ENCODE measurements at places on chromosomes 13 and 19.

GRCh38 chr13:29196409-29197074 is 376.4 kb downstream of the MTUS2 start:
- no peak for DNase-seq

GRCh38 chr19:943551-944170 is 17.8 kb downstream of the ARID3A start:
- no peak for DNase-seq

DNA sequence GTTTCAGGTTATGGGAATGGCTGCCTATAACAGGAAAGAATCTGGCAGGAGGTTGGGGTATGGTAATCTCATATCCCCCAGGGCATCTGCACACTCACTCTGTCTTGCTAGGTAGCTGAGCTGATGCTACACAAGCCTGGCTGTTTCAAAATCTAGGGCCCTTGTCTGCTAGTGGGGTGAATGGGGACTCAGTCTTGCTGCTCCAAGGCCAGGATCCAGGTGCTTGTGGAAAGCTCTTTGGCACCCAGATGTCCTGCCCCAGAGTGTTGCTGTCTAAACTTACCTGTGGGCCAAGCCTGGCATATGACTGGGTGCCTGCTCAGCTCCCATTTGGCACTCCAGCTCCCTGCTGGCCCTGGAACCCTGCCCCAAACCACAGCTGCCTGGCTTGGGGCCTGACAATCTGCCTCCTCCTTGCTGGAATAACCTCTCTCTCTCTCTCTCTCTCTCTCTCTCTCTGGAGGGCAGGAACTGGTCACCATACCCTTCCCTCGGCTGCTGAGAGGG is 158.1 kb upstream of the TSC22D1 start:
- no peak for DNase-seq

GRCh38 chr13:76383676-76384461 is 502.3 kb downstream of the KCTD12 start:
- DNase-seq, result no peak

DNA sequence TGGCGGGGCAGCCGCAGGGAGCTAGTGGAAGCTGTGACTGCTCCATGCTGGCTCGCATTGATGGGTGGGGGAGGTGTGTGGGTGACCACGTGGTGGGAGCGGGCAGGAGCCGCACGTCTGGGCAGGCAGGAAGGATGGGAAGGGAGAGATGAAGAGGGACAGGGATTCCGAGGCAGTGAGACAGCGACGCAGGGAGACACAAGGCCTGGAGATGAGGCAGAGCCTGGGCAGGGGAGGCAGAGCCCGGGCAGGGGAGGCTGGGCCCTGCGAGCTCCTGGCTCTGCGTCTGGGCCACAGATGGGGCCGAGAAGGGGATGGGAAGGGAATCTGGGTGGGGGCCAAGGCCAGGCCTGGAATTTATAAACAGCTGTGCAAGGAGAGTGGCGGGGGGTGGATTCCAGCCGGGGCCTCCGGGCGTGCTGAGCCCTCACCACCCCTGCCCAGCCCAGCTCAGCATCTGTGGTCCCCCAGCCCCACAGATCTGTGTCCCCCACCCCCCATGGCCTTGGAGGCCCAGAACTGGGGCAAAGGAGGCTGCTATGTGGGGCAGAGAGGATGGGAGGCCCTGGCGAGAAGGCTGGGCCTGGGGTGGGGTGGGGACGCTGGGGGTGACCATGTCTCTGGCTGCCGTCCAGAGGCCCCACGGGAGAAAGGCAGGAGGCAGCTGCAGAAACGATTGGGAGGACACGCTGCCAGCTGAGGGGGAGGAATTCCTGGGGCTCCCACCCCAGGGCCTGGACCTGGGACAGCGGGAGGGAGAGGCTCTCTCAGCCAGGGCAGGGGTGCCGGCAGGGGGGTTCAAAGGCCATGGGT is 6.0 kb downstream of the EHD2 start:
- DNase-seq, result peak; percentile 74

DNA sequence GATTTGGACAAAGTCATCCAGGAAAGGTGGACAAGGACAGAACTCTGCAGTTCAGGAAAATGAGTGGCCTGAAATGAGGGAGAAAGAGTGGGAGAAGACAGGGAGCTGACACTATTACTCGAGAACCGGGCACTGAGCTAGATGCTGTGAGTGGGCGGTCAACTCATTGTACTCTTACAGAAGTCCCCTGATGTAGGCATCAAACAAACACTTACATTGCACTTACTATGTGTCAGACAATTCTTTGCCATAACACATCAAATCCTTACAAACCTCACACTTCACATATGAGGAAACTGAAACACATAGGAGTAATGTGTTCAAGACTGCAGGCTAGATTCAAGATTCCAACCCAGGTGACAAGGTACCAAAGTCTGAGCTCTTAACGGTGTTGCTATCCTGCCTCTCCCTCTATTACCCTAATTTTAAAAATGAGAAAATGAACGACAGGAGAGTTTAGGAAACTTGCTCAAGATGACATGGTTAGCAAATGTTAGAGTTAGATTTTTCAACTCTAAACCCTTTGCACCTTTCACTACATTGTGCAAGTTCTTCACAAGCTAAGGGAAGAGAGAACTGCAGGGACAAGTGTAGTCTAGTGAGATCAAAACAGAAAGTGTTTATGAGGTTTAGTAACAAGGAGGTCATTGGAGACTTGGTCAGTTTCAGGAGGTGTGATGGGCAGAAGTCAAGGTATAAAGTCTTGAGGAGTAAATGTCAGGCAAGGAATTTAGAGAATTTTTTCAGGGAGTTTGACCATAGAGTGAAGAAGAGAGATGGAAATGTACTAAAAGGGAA is 4.9 kb upstream of the MEDAG start:
- DNase-seq, result no peak

DNA sequence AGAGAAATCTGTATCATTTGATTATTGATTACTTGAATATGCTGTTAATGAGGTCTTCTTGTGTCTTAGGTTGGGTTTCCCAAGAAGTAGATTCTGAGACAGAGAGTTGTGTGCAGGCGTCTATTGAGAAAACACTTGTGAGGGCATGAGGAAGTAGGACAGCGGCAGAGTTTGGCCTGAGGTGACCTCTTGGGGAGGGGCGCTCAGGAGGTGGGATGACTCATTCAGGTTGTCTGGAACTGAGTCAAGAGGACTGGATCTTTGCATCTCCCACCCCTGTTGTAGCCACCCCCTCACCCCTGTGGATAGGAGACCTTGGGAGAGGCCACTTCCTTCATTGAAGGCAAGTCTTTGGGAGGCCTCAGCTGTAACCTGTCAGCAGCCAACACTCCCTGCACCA is 35.2 kb upstream of the WDFY2 start:
- DNase-seq, result no peak

DNA sequence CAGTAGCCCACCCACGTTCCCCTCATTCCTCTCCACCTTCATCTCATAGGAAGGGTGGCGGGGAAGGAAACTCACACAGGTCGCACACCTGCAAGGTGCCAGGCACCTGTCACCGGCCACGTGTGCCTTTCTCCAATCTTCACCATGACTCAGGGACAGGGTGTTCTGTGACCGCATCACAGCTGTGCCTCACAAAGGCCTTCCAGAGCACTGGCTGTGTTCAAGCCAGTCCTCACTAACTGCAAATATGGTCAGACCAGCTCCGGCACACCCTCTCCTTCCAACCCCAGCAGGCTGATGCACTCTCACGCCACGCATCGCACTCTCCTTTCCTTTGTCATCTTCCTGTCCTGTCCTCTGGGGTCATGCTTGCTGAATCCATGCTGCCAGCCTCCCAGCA is 415.9 kb downstream of the IRS2 start:
- no peak for DNase-seq

DNA sequence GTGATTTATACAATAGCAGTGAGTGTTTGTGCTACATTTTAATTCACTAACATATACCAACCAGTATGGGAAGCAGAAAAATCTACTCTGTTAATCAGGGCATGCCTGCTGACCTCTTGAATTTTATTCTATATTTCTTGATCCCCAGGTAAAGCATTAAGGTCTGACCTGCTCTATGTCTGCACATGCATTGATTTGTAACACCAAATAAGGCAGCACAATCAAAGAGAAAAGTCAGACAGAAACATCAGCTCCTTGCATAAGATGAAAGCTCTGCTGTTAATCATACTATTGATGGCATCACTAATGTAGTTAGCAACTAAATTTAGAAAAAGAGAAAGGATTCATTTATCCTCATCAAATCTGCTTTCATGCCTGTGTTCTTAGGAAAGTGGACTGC is 2744.8 kb upstream of the PCDH20 start:
- no peak for DNase-seq

- DNase-seq, result no peak
Measured at GRCh38 chr13:73656863-73657262, 477.3 kb downstream of the KLF12 start.

DNA sequence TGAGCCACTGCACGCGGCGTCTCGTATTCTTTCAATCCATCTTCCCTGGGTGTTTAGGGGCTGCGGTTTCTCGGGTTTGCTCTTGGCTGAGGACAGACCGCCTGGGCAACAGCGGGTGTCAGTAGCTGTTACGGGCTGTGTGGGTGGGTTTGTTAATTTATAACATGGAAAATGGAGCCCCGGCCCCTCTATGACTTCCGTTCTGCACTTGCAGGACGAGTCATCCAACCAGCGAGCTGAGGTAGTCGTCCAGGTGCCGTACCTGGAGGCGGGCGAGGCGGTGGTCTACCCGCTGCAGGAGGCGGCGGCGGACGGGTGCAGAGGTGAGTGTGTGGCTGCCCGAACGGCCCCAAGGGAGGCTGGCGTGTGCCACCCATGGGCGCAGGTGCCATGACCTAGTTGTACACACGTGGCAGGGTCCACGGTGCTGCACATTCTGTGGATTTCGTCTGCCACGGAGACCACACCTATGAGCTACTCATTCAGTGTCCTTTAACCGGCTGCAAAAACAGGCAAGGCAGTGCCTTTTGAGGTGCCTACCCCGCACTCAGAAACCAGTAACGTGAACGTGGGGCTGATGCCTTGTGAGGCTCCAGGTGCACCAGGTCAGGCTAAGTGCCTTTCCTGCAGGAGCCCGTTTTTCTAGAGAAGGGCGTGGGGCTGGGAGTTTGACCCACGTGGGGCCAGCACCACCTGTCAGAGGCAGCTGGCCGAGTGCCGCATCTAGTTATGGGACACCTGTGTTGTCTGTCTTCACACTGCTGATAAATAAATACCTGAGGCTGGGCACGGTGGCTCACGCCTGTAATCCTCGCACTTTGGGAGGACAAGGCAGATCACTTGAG is 10.9 kb downstream of the POLR2E start:
- peak; percentile 7 for DNase-seq

- no peak for DNase-seq
Measured at GRCh38 chr13:85163063-85163462, 636.2 kb downstream of the SLITRK6 start.

- DNase-seq, result no peak
Measured at GRCh38 chr13:65911546-65912193, 1318.5 kb downstream of the PCDH9 start.

GRCh38 chr13:78596399-78596735 is 7.0 kb downstream of the POU4F1 start:
- DNase-seq, result peak; percentile 59

- DNase-seq, result no peak
Measured at GRCh38 chr13:74662905-74663304, 528.7 kb upstream of the KLF12 start.

GRCh38 chr13:44223770-44224444 is 149.7 kb upstream of the SERP2 start:
- DNase-seq, result no peak

- peak; percentile 19 for DNase-seq
Measured at GRCh38 chr13:96994017-96994857, at the start of gene OXGR1. TSS of gene OXGR1 (minus strand) at chr13:96994476. CDS start at chr13:96987759, 6,717 bp downstream.

DNA sequence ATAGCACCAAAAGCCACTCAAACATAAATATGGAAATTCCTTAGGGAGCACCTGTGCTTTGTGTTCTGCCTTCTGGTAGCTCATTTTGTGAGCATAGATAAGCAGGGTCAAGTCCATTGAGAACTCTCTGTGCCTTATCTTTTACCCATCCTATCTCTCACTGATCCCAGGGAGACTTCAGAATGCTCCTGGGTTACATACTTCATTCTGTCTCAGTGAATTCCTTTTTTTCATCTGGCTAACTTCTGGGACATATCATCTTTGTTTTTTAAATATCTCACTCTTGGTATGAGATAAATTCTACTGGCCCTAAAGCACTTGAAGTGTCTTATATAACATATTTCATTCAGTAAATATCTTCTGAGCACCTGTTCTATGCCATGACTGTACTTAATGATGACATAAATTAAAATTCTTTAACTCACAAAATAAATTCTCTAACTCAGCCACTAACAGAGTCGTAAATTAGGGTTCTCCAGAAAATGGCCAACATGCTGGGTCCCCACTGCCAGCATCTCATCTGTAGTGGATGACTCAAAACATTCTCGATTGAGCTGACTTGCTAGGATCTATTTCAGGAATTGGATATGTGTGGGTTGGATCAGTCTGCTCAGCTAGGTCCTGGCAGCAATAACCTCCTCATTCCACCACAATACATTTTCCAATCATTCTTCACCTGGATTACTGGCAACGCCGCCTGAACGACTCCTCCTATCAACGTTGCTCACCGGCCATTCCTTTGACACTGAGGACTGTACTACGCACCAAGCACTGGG is 170.2 kb downstream of the FOXO1 start:
- no peak for DNase-seq

- DNase-seq, result no peak
Measured at GRCh38 chr19:40150170-40150569, 41.1 kb upstream of the MAP3K10 start.

DNA sequence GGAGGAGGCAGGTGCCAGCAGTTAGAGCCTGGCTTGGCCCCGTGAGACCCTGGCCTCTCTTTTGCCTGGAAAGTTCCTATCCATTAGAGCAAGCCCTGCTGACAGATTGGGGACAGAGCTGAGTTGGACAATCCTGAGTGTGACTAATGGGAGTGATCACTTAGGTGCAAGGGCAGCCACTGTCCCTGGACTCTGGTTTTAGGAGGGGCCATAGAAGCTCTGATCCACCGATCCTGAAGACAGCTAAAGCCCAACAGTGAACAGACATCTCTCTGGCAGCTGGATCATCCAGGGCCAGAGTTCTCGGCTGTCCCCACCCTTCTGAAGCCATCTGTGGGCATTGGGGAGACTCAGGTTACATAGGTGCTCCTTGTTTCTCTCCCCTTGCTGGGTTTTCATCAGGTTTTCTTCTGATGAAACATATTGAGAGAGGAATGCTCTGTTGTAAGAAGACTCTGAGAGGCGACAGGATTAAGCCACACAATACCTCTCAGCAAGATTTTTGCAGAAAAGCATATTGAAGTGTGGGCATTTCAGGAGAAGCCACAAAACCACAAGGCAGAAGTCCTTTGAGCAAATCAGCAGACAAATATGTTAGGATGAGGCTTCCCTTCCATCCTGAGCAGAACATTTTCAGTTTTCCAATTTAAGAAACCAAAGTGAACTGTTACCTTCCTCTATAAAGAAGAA is 288.0 kb upstream of the MAB21L1 start:
- peak; percentile 34 for DNase-seq

- DNase-seq, result no peak
Measured at GRCh38 chr19:27652281-27652680, 1560.7 kb downstream of the UQCRFS1 start.

- no peak for DNase-seq
Measured at GRCh38 chr13:73676550-73677047, 457.6 kb downstream of the KLF12 start.

GRCh38 chr19:2016041-2016807 is 710 bp upstream of the BTBD2 start:
- DNase-seq, result peak; percentile 49

Data from glutamatergic neuron (in vitro differentiated cells).